ENCODE measurements at places on chromosomes 5 and 9.

GRCh38 chr9:84754881-84755280 is 85.4 kb downstream of the NTRK2 start:
- no peak for DNase-seq

DNA sequence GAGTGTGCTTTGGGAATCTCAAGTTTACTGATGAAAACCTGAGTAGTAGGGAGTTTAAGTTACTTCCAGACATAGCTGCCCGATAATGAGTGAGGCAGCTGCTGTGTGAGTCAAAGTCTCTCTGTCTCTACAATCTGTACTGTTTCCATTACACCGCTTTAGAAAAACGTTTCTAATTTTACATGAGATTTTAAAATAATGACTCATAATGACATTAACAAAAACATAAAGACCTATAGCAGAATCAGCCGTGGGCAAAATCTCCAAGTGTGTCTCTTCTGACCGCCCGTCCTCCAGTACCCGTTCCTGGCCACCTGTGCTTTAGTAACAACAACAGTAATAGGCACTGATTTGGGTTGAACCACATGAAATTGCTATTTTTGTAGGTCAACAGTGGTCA is 69.6 kb upstream of the PRRC1 start:
- DNase-seq: no peak

GRCh38 chr5:56737002-56737621 is 78.2 kb upstream of the MAP3K1 start:
- no peak for DNase-seq

GRCh38 chr5:176642675-176643490 is 4.4 kb upstream of the TSPAN17 start:
- DNase-seq: no peak

DNA sequence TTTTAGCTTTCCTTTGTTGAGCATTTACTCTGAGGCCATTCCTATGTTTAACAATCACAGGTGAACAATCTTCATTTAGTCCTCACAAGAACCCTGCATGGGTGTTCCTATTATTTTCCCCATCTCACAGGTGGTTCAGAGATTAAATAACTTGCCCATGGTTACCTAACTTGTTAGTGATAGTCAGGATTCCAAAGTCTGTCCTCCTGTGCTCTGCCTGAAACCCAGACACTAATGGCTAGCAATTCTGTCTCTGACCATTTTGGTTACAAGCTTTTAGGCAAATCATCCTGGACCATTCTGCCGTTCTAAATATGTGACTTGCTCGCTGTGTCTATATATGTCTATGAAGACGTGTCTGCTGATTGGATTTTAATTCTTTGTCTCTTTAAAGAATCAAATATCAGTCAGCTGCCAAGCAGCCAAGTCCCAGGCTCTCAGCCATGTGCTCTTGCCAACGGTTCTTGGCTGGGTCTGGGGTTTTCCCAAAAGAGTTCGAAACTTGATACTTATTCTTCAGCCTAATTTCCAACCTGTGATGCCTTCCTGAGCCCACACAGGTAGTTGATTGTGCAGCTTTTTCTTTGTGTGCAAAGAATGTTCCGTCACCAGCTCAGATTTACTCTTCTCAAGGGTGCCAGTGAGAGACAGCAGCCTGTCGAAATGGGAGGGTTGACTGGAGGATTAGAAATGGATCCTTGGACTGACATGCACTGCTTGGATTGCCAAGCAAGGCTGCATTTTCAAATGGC is 121.7 kb downstream of the NREP start:
- no peak for DNase-seq

- no peak for DNase-seq
These were observed 439.3 kb upstream of the CTNND2 start for GRCh38 chr5:12343558-12343957.

GRCh38 chr9:109098171-109098959 is 21.4 kb downstream of the TMEM245 start:
- no peak for DNase-seq

- DNase-seq: no peak
These were observed 64.9 kb upstream of the STK32A start for GRCh38 chr5:147169901-147170300.

GRCh38 chr9:82939451-82939850 is 123.5 kb downstream of the RASEF start:
- peak; percentile 53 for DNase-seq

- DNase-seq: no peak
These were observed 111.6 kb downstream of the WNK2 start for GRCh38 chr9:93295456-93296076.

- DNase-seq: no peak
These were observed 478.1 kb upstream of the WWC1 start for GRCh38 chr5:167813389-167813788.

- DNase-seq: no peak
These were observed 47.8 kb downstream of the PDE4D start for GRCh38 chr5:59845730-59846129.

DNA sequence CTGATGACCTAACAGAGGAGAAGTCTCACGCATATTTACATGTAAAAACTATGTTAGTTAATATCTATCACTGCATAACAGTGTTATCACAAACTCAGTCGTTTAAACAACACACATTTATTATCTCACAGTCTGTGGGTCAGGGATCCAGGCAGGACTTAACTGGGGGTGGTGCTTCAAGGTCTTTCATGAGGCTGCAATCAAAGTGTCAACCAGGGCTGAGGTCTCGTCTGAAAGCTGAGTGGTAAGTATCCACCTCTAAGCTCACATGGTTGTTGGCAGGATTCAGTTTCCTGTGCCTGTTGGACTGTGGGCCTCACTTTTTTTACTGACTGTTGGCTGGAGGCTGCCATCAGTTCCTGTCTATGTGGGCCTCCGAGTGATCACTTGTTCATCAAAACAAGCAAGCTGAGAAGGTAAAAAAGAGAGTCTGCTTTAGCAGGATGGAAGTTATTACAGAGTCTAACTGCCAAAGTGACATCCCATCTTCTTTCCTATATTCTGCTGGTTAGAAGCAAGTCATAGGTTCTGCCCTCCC is 188.6 kb downstream of the CARTPT start:
- DNase-seq: no peak

- no peak for DNase-seq
These were observed 478.2 kb upstream of the TNC start for GRCh38 chr9:115596021-115596745.

DNA sequence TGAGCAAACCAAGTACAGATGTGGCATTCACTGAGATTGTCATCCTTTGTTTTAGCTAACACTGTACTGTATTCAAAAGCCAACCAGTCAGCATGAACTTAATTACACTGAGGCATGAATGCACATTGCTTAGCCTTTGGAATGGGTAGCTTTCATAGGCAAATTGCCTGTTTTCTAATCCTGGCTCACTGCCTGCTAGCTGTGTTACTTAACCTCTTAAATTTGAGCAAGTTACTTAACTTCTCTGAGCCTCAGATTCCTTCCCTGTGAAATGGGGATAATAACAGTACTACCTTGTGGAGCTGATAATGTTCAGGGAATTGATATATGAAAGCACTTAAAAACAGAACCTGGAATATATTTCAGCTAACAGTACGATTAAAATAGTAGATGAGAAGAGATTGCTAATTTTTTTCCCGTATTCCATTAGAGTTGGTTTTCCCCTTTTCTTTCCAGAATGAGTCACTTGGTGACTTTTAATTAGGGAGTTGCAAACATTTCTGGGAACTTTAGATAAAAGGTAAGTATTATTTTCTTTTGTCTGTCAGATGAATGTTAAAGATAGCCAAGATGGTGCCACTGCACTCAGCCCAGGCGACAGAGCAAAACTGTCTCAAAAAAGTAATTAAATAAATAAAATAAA is 43.9 kb downstream of the ARRDC3 start:
- DNase-seq: no peak

GRCh38 chr9:4301296-4301695 is 1.4 kb upstream of the GLIS3 start:
- no peak for DNase-seq

DNA sequence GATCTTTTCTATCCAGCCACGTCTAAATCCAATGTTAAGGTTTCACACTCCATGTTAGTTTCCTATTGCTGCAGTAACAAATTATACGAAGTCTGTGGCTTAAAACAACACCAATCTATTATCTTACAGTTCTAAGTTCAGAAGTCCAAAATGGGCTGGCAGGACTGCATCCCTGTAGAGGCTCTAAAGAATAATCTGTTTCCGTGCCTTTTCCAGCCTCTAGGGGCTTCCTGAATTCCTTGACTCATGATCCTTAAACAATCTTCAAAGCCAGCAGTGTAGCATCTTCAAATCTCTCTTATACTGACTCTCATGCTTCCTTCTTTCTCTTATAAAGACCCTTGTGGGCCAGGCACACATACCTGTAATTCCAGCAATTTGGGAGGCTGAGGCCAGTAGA is 6.8 kb downstream of the PLGRKT start:
- no peak for DNase-seq

GRCh38 chr9:134343637-134344036 is 17.4 kb downstream of the RXRA start:
- no peak for DNase-seq

- no peak for DNase-seq
These were observed 23.5 kb downstream of the ITGA1 start for GRCh38 chr5:52811067-52811749.

- DNase-seq: no peak
These were observed 5.7 kb downstream of the NIPBL start for GRCh38 chr5:36882250-36882649.

GRCh38 chr5:31707329-31707728 is 68.4 kb downstream of the PDZD2 start:
- DNase-seq: no peak

- no peak for DNase-seq
These were observed 142.8 kb upstream of the RGMB start for GRCh38 chr5:98630621-98631020.

GRCh38 chr9:135796784-135797485 is 95.0 kb downstream of the KCNT1 start:
- no peak for DNase-seq

- DNase-seq: no peak
These were observed 21.1 kb downstream of the ACO1 start for GRCh38 chr9:32405506-32405905.

GRCh38 chr5:14156290-14156649 is 13.1 kb downstream of the TRIO start:
- no peak for DNase-seq

DNA sequence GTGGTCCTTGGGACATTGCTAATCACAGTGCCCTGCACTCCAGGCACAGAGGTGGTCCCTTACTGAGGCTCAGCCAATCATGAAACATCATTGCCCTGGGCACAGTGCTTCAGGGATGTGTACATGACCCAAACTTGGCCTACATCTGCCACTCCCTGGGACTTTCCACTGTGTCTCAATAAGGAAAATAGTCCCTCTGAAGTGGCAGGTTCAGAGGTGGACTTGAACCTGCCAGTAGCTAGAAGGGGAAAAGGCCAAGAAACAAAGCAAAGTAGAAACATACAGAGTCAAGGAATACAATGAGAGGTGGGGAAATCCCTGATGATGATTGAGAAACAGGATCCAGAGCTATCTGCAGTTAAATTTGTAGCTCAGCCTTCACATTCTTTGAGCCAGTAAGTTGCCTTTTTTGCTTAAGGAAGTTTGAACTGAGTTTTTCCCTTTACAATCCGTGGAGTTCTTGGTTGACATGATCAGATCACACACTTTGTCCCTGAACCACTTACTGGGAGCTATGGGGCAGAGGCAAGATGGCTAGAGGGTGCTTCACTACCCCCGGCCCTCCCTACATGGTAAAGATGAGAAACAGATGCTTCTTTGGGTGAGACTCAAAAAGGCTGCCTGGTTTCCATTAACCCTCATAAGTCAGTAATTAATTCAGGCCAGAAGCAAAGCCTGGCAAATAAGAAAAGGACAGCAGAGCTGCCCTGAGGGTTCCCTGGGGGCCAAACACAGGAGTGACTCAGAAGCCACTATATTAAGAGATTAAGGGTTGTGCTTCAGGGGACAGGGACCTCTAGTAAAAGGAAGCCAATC is 57.6 kb downstream of the SH3TC2 start:
- DNase-seq: no peak

DNA sequence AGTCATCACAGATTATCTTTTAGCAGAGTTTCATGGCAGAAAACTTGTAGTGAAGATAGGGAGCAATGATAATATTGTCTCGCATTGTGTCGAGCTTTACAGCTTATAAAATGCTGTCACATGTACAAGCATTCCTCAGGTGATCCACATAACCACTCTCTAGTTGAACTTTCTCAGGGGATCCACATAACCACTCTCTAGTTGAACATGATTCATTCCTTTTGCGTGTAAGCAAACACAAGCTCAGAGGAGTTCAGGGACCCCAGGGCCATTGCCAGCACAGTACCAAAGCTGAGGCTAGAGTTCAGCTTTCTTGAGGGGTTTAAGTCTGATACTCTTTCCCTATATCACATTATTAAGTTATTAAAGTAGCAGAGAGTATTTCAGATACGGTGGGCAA is 86.7 kb downstream of the CDH6 start:
- DNase-seq: no peak

GRCh38 chr9:119088002-119088547 is 281.2 kb downstream of the BRINP1 start:
- peak; percentile 95 for DNase-seq

Data from DMS153 (cell line).